Stimulated activated CD4-positive, alpha-beta T cell treated with anti-CD3 and anti-CD28 coated beads, Interleukin-4, amount 100 ng/mL, for 48 hours (primary cell): ENCODE measurements at places on chromosomes 2 and 18.

DNA sequence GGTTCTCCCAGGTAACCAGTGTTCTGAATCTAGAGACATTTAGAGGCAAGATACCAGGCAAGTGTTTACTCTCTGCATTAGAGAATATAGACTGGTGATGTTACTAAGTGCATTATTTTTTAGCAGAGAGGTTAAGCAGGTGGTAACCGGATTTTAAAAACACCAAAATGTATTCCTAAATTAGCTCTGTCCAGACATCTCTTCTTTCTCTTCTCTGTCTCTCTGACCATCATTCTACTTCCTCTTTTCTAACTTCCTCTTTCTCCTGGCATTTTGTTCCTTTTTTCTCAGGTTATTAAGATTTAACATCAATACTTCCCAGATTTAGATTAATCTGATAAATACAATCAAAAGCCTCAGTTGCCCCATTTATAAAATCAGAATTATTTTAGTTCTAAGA lies 31.7 kb upstream of the DYNC1I2 start:
- DNase-seq: no peak

DNA sequence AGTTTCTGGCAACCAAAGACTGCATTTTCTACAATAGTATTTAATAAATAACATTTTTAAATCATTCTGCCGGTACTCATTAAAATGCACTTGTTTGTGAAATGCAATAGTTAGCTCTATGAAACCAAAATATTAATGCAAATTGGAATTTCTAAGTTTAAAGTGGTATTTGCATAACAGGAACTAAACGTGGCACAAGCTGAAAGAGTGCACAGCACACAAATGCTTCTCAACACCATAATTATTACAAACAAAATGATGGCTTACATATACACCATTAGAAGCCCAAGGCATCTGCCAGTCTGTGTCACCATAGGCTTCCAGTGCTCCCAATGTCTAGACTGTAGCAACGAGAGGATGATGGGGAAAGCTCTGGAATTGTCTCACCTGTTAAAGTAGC lies 280.5 kb downstream of the TCF4 start:
- no peak for DNase-seq

DNA sequence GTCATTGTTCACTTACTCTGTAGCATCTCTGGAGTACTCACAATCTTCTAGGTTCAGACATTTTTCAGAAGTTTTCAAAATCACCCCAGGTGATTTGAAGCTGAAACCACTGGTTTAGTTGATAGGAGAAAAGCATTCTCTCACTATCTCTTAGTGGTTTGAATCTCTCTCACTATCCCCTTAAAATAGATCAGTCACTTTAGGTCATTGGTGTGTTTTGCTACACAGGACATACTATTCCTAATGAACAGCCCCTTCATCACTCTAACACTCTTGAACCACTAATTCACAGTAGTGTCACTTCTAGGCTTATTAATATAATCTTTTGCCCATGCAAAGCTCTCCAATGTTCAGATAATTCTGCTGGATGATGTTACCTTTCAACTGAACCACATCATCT lies 34.5 kb downstream of the LYPD6 start:
- DNase-seq: no peak

- DNase-seq: no peak
These were observed 155.8 kb upstream of the KLF7 start for GRCh38 chr2:207321514-207321913.

DNA sequence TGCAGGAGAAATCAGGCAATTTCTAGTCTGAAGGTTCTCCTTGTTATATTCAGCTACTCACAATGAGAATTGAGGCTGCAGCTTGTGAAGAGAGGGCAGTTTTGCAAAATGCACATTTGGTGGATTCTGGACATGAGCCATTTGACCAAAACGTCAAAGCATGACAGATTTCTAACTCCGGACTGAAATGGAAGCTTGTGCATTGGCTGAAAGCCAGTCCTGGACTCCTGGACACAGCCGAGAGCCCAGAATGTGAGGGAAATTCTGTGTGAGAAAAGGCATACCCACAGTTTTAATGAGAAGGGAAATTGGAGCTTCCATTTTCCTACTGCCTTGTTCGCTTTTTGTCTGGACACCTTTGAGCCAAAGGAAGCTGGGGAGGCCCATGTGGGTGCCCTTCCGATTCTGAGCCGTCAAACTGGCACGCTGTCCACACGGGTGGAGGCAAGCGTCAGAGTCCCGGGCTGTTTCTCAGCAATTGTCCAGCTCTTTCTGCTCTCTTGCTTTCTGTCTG lies 23.7 kb upstream of the ROCK2 start:
- DNase-seq: no peak

GRCh38 chr2:231161877-231162329 lies 36.5 kb upstream of the ARMC9 start:
- no peak for DNase-seq

DNA sequence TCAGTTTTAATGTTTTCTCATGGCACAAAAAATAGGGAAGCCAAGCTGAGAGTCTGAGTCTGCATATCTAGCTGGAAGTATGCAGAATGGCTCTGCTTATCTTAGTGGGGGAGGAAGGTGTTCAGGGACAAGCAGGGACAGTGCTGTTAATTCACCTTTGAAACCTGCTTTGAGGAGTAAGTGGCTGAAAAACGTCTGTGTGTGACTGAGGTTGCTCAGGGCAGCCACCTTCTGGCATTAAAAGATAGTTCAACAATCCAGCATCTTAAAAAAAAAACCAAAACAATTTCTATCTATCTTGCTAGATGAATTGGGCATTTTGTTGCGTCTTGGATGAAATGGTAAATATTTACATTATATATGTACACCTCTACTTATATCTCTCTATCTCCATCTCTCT lies 2.0 kb upstream of the TRPM8 start:
- no peak for DNase-seq

GRCh38 chr2:9256147-9256546 lies 49.5 kb downstream of the ASAP2 start:
- DNase-seq: no peak

DNA sequence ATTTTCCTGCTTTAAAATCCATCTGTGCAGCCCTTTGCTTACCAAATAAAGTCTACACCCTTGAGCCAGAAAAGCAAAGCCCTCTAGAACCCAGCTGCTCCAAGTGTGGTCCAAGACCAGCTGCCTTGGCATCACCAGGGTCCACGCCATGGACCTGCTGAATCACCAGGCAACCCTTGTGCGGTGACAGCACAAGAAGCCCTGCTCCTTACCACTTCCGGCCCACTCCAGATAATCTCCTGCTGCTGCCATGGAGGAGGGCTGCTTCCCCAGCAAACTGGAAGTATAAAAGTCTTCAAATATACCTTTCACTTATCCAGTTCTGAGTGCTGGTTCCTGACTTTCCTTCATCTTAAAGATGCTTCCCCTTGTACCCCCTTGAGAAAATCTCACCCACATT lies 106.0 kb upstream of the PKDCC start:
- DNase-seq: no peak

- DNase-seq: no peak
These were observed 68.2 kb downstream of the ZSWIM2 start for GRCh38 chr2:186780701-186781316.

- DNase-seq: no peak
These were observed 68.4 kb downstream of the ID2 start for GRCh38 chr2:8750221-8750620.

- no peak for DNase-seq
These were observed 261.5 kb upstream of the SIX3 start for GRCh38 chr2:44679990-44680389.

GRCh38 chr18:44857081-44857480 lies 176.4 kb downstream of the SETBP1 start:
- no peak for DNase-seq

DNA sequence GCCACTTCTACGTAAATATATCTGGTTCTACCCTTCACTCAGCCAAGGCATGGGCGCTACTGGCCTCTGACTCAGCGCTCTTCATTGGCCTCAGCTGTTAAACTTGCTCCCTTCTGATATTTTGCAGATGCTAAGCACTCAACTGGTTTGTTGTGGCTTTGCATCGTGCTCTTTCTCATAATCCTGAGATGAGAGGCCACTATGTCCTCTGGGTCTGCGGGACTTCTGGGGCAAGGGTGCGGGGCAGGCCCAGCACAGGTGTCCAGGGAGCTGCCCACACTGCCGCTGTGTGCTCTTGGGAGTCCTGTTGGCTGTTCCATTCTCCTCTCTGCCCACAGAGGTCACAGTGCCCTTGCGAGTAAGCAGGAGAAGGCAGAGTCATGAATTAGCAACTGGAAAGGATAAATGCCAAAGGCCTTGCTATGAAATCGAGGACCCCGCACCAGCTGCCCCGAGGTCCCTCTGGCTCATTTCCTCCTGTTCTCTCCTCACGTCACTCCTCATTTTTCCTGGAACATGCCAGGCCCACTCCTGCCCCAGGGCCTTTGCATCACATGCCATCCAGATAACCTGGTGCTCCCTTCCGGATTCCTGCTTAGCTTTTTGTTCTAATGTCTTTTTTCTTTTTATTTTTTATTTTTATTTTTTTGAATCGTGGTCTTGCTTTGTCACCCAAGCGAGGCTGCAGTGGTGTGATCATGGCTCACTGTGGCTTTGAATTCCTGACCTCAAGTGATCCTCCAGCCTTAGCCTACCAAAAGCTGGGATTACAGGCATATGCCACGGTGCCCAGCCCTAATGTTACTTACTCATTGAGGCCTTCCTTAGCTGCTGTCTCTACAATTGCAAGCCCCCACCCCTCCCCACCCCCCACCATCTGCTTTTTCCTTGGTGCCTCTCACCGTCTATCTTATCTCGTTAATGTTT lies 34.9 kb upstream of the MAT2A start:
- DNase-seq: no peak

DNA sequence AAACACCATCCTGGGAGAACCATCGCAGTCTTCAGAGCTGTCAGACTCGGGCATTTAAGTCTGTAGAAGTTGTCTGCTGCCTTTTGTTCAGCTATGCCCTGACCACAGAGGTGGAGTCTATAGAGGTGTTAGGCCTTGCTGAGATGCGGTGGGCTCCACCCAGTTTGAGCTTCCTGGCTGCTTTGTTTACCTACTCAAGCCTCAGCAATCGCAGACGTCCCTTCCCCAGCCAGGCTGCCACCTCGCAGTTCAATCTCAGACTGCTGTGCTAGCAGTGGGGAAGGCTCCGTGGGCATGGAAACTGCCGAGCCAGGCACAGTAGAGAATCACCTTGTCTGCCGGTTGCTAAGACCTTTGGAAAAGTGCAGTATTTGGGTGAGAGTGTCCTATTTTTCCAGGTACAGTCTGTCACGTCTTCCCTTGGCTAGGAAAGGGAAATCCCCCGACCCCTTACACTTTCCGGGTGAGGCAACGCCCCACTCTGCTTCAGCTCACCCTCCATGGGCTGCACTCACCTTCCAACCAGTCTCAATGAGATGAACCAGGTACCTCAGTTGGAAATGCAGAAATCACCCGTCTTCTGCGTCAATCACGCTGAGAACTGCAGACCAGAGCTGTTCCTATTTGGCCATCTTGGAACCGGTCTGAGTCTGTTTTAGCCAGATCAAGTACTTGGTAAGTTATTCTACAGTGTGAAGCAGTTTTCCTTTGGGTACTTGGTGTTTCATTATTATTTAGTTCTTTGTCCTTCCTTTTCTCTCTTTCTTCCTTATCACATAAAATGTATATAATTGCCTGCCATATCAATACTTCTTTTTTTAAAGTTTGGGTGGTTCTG lies 71.5 kb downstream of the CDC42EP3 start:
- DNase-seq: no peak

- DNase-seq: no peak
These were observed 240.9 kb downstream of the PRKCE start for GRCh38 chr2:45892425-45892745.

GRCh38 chr2:128784626-128785306 lies 466.1 kb upstream of the HS6ST1 start:
- no peak for DNase-seq

DNA sequence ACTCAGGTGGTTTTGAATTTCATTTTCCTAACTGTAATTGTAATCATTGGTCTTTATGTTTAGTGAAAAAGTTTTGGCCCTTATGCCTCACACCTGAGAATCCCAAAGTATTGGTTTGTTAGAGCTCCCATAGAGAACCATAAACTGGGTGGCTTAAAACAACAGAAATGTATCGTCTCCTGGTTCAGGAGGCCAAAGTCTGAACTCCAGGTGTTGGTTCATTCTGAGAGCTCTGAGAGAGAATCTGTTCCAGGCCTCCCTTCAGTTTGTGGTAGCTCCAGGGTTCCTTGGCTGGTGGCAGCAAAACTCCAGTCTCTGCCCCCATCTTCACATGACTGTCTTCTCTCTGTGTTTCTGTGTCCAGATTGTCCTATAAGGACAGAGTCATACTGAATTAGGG lies 11.0 kb downstream of the IL37 start:
- no peak for DNase-seq

DNA sequence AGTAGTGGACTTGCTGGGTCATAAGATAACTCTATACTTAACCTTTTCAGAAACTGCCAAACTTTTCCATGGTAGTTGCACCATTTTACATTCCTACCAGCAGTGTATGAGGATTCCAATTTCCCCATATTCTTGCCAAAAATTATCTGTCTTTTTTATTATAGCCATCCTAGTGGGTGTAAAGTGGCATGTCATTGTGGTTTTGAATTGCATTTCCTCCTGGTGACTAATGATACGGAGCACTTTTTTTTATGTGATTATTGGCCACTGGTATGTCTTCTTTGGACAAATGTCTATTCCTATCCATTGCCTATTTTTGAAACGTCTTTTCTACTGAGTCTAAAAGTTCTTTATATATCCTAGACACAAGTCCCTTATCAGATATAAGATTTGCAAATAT lies 44.3 kb downstream of the CACNB4 start:
- no peak for DNase-seq

GRCh38 chr2:190407662-190408537 lies at the start of gene MFSD6:
TSS of gene MFSD6 (plus strand) at chr2:190408355. CDS start at chr2:190436030, 27,675 bp downstream.
- DNase-seq: peak; percentile 46

DNA sequence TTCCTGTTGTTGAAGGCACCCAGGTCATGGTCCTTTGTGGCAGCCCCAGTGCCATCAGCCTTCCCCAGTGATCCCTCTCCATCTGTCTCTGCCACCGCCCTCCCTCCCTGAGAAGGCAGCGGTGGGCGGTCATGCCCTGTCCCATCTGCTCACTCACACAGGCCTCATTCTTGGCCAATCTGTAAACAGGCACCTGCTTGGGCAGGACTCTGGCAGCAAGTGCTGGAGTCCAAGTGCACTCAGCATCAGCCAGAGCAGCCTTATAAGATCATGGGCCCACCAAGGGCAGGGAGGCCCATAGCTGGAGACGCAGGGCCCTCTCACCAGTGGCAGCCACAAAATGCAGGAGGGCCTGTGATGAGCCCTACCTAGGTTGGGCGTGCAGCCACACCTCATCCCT lies 140.9 kb downstream of the TWIST2 start:
- DNase-seq: no peak

- DNase-seq: no peak
These were observed 282.5 kb downstream of the SLC8A1 start for GRCh38 chr2:40169430-40169829.

GRCh38 chr18:13450289-13451212 lies 232.0 kb downstream of the LDLRAD4 start:
- DNase-seq: no peak

- DNase-seq: no peak
These were observed 58.0 kb downstream of the LRRFIP1 start for GRCh38 chr2:237685408-237685807.

DNA sequence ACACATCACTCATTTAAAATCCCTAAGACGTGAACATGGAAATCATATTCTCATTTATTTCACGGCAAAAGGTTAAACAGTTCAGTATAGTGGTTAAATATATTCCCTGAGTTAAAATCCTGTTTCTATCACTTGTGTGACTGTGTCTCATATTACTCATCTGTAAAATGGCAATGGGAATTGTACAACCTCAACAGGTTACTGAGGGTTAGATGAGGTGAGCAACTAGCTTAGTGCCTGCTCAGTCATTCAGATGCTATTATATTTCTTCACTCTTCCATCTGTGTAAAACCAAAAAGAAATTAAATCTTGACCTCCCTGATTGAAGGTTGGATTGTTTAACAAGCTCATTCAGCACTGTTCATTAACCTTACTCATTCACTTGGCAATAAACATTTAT lies 212.4 kb upstream of the STK17B start:
- no peak for DNase-seq
